Stimulated activated CD4-positive, alpha-beta T cell treated with anti-CD3 and anti-CD28 coated beads, Interleukin-2, amount 100 ng/mL, for 24 hours (primary cell): ENCODE measurements at places on chromosomes 16 and 17.

GRCh38 chr16:23705517-23705902, 7.5 kb downstream of the ERN2 start:
- no peak for DNase-seq

DNA sequence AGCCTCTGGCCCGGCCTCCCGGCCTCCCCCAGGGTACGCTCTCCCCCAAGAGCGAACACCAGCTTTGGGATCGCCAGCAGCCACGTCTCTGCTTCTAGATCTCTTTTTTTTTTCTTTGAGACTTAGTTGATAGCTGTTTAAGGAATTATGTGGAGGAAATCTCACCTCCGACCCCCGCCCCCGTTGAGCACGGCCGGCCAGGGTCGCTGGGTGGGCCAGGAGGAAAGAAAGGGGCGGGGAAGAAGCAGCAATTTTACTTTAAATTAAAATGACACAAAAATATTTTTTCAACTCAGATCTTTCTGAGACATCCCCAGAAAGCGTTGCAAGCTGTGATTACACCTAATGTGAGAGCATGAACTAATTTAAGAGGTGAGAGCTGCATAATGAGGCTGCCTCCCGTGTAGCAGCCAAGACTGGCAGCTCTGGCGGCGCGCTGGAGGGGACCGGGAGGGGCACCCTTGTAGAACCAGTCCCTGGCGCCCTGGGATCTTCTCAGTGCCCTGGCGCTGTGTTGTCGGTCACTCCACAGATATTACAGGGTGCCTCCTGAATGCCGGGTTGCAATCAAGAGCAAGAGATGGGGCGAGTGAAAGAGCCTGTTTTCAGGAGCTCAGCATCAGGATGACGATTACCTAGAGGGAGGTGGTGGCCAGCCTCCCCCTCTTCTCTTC, 1.9 kb upstream of the CBLN1 start:
- no peak for DNase-seq

DNA sequence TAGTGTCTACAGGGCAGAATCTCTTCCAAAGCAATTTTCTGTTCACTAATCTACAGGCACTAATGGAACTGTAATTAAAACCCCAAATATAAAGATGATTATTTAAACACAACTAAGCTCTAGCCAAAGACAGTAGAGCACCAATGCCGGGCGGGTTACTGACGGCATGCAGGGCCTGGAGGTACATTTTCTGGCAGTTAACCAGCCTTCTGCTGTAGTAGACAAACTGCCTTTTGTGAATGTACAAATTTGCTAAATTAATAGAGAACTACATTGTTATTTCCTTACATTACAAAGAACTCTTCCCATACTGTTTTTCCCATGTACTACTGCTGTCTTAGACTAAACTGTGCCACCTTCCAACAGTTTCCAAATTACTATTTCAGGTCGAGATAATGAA, 107.8 kb downstream of the TRIM37 start:
- DNase-seq: no peak

GRCh38 chr16:88871349-88871702, 4.9 kb upstream of the PABPN1L start:
- DNase-seq: no peak

GRCh38 chr16:84144209-84144858, 643 bp downstream of the HSDL1 start:
- peak; percentile 55 for DNase-seq

DNA sequence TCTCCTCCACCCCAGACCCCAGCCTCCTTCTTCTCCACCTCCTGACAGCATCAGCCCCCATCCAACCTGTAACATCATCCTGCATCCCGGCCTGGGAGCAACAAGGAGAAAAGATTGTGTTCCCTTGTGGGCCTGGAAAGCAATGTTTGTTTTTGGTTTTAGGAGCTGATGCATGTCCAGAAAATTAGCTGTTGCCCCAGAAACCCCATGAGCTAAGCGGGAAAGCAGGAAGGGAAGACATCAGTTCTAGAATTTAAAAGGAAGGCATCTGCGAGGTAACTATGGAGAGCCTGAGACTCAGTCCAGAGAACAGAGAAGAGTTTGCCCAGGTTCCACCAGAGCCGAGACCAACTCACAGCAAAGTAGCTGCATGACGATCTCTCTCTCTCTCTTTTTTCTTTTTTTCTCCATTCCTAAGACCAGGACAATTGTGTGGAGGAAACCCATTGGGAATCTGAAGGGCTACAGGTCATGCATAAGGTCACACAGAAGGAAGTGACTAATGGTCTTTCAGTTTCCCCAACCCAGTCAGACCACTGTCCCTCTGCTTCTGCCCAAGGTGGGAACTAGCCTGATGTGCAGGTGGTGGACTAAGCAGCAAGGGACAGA, 124.4 kb downstream of the SLC39A11 start:
- DNase-seq: no peak
